ENCODE measurements at places on chromosomes 13 and 19. TPM values are rescaled to one million over a fixed set of nuclear protein-coding genes. Genes with fewer than 3 reads are reported as not detected.

DNA sequence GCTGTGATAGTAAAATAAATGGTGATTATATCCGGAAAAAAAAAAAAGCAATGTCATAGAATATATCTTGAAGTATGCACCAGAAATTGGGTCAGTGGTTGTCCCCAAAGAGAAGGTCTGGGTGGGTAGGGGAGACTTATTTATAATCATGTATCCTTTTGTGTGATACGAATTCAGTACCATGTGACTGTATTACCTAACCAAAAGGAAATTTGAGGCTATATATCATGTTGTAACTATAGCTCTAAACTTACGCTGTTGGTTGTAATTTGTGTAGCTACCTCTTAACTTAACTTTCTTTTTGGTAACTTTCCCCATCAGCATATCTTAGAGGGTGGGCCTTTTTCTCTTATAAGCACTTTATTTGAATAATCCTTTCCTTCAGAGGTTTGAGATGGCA is 25.2 kb upstream of the KCTD4 start:
- DNase-seq: no peak

GRCh38 chr13:23497191-23497590 is 63.7 kb upstream of the SACS start:
- DNase-seq: no peak

DNA sequence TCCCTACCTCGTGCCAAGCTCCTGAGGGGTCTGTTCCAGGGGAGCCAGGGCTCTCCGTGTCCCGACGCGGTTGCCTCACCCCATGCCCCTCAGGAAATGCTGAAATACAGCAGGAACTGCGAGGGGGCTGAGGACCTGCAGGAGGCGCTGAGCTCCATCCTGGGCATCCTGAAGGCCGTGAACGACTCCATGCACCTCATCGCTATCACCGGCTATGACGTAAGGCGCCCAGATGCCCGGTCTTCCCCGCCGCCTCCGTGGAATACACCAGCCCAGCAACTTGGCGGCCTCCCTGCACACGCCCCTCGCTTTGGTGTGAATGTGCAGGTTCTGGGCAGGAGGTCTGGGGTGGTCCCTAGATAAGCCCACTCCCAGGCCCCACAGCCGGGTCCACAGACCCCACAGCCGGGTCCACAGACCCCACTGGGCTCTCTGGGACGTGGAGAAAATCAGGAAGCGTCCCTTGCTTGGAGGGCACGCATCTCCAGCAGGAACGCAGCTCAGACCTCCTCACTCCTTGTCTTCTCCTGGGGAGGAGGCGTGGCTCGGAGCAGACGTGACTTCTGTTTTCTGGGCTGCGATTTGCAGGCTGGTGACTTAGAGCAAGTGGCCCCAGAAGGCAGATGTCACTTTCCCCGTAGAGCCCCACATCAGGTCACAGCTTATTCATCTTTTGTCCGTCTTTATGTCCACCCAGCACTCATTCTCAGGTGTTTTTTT is 19.4 kb upstream of the F7 start:
- no peak for DNase-seq

GRCh38 chr19:12564016-12564664 is 12.9 kb upstream of the ZNF564 start:
- peak; percentile 97 for DNase-seq

DNA sequence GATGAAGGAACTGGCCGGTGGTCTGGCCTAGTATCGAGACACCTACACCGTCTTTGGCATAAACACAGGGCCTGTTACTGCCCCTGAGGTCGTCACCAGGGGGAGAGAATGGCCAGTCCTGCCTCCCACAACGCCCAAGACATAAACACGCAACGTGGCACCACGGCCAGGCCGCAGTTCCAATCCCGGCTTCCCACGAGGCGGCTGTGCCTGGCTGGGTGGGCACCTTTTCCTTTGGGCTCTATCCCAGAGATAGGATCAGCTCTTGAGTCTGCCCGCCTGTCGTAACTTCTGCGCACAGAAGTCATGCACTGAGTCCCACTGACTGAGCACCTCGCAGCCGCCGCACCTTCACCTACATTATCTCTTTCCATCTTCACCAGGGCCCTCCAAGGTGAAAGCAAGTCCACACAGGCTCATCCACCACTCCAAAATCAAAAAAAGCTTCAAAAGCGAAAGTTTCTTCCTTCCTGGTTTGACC is 1.1 kb downstream of the MIER2 start:
- peak; percentile 6 for DNase-seq

GRCh38 chr13:83100237-83100636 is 782.0 kb downstream of the SLITRK1 start:
- DNase-seq: no peak

The ZNF850 gene
- total RNA-seq: 2.9 TPM

The ZNF805 gene
- 18.6 TPM for total RNA-seq

The ZNF420 gene
- total RNA-seq: 2.3 TPM

The ZNF536 gene
- total RNA-seq: 7.3 TPM

The RGCC gene
- 4.7 TPM for total RNA-seq

The RUBCNL gene
- 35.2 TPM for total RNA-seq

The NXNL1 gene
- not detected for total RNA-seq

The CNFN gene
- total RNA-seq: 1.7 TPM

The HRC gene
- total RNA-seq: 1.2 TPM
